Inflammatory macrophage treated with lipopolysaccharide for 4 hours (primary cell): ENCODE measurements at places on chromosomes 3 and 15.

DNA sequence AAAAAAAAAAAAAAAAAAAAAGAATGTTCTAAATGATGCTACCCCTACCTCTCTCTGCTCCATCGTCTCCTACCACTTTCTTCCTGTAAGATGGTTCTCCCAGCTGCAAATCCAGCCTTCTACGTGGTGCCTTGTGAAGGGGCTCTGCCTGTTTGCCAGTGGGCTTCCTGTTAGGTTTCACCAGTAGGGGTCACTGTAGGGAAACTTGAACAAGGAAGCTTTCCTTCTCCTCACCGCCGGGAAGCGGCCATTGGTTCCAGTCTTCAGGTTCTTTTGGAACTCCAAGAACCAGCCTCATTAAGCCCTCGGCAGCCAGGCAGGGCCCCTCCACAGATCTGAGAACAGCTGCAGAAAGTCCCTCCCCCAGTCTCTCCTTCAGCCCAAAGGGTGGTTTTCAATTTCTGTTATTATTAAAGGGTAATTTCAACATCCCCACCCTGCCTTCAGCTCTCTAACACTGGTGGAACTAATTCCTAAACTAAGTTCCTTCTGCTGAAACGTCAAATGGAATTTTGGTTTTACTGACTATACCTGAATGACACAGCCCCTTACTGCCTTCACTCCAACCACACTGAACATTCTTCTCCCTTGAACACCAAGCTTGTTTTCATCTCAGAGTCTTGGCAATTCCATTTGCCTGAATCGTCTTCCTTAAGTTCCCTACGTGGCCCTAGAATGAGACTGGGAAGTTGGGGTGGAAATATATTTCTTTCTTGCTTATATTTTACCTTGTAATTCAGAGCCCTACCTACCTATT, 13.5 kb downstream of the MCCC1 start:
- peak; percentile 46 for DNase-seq

GRCh38 chr3:105356396-105356795, 10.3 kb upstream of the ALCAM start:
- DNase-seq: no peak

- no peak for DNase-seq
Measured at GRCh38 chr3:156161172-156161571, 40.8 kb downstream of the KCNAB1 start.

DNA sequence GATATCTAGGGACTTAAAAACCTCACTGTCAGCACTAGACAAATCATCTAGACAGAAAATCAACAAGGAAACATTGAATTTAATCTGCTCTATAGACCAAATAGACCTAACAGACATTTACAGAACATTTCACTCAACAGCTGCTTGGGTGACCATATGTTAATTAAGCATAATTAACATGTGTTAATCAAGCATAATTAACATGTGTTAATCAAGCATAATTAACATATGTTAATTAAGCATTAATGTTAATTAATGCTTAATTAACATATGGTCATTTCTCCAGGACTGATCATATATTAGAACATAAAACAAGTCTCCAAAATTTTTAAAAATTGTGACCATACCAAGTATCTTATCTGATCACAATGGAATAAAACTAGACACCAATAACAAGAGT, 137.3 kb upstream of the MME start:
- DNase-seq: no peak

- DNase-seq: no peak
Measured at GRCh38 chr3:51675201-51675611, 4.2 kb downstream of the TEX264 start.

GRCh38 chr3:154389861-154390260, 40.1 kb downstream of the GPR149 start:
- no peak for DNase-seq

DNA sequence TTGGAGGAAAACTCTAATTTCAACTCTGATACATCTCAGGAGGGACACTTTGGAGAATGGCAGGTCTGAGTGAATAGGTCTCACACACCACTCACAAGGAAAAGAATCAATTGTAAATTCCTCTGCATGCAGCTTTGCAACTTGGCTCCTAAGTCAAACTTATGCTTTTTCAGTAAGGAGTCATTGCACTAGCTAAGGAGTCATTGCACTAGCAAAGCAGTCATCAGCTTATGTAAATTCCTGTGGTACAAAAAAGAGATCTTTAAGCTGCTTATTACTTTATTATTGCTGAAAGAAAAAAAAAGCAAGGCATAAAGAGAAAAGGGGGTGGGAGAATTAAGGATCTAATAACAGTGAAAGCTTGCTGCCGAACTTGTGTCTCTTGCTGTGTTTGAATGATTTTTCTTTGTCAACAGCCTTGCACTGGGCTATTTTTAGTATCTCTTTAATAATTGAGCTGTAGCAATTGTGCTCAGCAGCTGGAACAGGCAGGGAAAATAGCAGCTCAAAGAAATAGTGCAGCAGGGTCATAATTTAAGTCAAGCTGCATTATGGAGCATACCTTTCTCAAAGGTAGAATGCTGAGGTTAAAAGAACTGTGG, 154.3 kb upstream of the ARPP21 start:
- DNase-seq: no peak

GRCh38 chr3:61729038-61729634, 167.8 kb downstream of the PTPRG start:
- no peak for DNase-seq

DNA sequence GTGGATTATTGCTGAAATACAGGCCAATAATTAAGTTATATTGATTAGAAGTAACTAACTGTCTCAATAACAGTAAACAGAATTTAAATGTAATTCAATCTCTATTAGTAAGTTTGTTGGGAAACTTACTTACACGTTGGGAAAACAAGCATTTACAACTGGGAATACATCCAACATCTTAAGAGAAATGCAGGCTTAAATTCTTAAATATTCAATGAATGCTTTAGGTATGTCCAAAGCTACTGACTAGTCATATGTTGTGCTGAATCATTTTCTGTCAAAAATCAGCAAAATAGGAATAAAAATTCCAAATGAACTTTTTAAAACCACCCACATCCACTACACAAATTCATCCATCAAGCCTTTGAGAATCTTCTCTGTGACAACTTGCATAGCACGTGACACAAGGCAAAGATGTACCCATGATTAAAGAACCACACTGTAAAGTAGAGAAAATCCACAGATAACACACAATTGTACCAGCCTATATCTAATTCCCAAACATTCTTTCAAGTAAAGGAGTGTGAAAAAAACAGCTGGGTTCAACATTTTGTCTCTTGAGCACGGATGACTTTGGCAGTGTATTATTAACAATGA, 60.0 kb downstream of the NMNAT3 start:
- DNase-seq: no peak

GRCh38 chr3:120460862-120461261, 10.1 kb upstream of the FSTL1 start:
- DNase-seq: no peak

DNA sequence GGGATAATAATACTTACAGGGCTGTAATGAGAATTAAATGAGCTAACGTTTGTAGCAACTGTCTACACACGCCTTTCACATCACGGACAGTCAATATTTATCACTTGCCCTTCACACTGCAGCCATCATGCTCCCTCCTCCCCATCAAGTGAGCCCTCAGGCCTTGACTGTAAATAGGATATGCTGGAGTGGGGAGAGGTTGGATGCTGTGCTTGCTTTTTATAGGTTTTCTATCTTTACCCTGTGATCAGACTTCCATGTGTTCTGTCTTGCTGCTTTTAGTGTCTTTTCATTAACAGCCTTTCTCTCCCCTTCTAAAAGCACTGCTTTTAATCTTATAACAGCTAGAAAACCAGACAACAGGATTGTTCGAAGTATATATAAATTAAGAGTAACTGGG, 12.8 kb upstream of the MAGEF1 start:
- DNase-seq: no peak

DNA sequence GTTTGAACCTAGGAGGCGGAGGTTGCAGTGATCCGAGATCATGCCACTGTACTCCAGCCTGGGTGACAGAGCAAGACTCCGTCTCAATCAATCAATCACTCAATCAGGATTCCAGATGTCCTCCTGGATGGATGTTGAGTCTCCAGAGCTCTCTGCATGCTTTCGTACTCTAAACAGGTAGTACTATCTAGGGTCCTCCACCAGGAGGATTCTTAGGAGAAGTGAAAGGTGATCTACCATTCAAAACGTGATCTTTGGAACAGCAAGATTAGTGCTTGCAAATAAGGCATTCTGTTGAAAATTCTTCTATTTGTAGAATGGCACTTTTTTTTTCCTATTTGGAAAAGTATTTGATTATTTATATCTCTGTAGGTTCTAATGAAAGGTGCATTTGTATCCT, 34.3 kb downstream of the CNOT10 start:
- DNase-seq: no peak

GRCh38 chr3:14391033-14391432, 11.4 kb upstream of the SLC6A6 start:
- DNase-seq: peak; percentile 87

GRCh38 chr3:44160818-44161217, 80.9 kb upstream of the TOPAZ1 start:
- no peak for DNase-seq

- DNase-seq: no peak
Measured at GRCh38 chr3:42489937-42490227, 12.6 kb upstream of the VIPR1 start.

GRCh38 chr3:133383741-133384140, 16.1 kb upstream of the BFSP2 start:
- no peak for DNase-seq

DNA sequence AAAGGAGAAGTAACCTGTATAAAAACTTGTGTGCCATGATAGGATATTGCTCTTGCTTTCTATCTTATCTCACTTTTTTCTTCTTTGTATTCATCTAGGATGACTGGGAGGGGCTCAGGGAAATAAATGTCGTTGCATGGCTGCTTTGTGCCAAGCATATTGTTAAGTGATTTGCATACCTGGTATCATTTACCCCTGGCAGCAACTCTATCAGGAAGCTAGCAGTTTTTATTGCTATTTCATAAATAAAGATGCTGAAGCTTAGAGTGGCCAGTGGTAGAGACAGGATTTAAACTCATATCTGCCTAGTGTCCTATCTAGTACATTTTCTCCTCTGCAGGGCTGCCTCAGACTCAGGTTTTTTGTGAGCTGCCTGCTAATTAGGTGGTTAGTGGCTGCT, 253.3 kb downstream of the PTPRG start:
- no peak for DNase-seq

GRCh38 chr15:58369261-58369701, 62.5 kb upstream of the LIPC start:
- peak; percentile 33 for DNase-seq

- peak; percentile 16 for DNase-seq
Measured at GRCh38 chr3:141266797-141267555, 35.4 kb downstream of the PXYLP1 start.

- DNase-seq: no peak
Measured at GRCh38 chr3:85270488-85270887, 311.7 kb downstream of the CADM2 start.

DNA sequence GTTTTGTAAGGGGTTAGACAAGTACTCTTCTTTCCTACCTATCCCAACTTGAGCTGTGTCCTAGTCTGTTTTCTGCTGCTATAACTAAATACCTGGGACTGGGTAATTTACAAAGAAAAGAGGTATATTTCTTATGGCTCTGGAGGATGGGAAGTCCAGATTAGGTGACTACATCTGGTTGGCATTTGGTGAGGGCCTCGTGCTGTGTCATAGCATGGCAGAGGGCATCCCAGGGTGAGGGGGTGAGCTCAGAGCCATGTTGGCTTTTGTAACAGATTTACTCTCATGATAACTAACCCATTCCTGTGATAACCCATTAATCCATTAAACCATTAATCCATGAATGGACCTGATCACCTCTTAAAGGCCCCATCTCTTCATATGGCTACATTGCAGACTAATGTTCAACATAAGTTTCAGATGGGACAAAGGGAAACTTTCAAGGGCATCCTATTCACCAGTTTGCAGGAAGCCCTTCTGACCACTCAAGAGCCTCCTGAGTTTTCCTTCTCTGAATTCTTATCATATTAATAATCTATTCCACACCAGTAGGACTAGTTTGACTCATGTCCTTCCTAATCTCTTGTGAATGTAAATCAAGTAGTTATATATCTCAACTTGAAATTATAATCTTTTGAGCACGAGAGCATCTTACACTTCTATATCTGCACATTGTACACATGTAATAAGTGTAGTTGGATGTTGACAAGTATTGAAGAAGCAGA, 185.7 kb upstream of the ZPLD1 start:
- DNase-seq: no peak

GRCh38 chr3:138467931-138468330, 33.5 kb downstream of the ESYT3 start:
- no peak for DNase-seq

- DNase-seq: no peak
Measured at GRCh38 chr3:152458376-152459117, 189.8 kb downstream of the MBNL1 start.

- DNase-seq: no peak
Measured at GRCh38 chr3:120741320-120741719, 996 bp downstream of the RABL3 start.

DNA sequence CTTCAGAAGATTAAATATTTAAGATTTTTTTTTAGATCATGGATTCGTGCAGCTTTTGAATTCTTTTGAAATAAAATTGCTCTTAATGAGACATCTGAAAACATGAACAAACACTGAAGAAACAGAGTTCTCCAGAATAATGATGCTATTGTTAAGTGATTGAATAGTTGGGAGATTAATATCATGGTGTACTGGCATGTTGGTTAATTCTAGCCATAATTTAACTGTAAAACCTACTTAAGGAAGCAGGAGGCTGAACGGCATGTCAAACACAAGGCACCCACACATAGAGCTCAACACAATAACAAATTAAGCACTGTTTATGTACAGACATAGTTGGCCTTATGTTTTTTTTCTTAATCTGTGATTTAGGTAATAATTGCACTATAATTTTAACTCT, 185.6 kb downstream of the RBMS3 start:
- DNase-seq: no peak

GRCh38 chr3:172239218-172239790, 199.9 kb downstream of the FNDC3B start:
- no peak for DNase-seq

GRCh38 chr3:15347063-15347736, 14.8 kb upstream of the SH3BP5 start:
- DNase-seq: peak; percentile 85

GRCh38 chr3:54999159-54999558, 71.3 kb upstream of the LRTM1 start:
- DNase-seq: peak; percentile 50

DNA sequence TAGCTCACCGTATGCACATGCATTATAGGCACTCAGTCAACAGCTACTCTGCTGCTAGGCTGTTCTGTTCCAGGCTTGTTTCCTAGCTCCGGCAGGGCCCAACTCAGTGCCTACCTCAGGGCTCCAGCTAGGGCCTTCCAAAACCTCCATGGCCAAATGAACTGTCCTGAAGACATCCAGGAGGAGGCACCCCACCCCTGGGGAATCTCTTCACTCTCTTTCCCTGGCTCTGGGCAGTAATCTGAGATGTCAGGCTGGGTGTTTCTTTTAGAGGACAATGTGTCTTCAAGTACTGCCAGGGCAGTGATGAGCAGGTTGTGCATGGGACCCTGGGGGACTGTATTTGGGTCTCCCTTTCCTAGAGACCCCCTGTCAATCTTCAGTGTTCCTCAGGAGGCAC, 38.3 kb upstream of the TPM1 start:
- DNase-seq: no peak

GRCh38 chr3:189049458-189050236, 122.1 kb upstream of the TPRG1 start:
- peak; percentile 47 for DNase-seq

- DNase-seq: no peak
Measured at GRCh38 chr3:84960581-84960980, 1.8 kb downstream of the CADM2 start.
